Stimulated activated naive CD8-positive, alpha-beta T cell treated with anti-CD3 and anti-CD28 coated beads, Interleukin-15, Interleukin-2, amounts not matched to agents 100 U/mL and 50 U/mL, for 24 hours (primary cell): ENCODE measurements at places on chromosomes 4 and X.

GRCh38 chrX:84830836-84831235 is 172.8 kb upstream of the APOOL start:
- no peak for DNase-seq

GRCh38 chrX:142005532-142005931 is 101.8 kb downstream of the MAGEC1 start:
- DNase-seq = no peak

- no peak for DNase-seq
These were observed 539.6 kb upstream of the PRKX start for GRCh38 chrX:4253092-4253491.

- DNase-seq = no peak
These were observed 7.1 kb downstream of the NHSL2 start for GRCh38 chrX:71917621-71918343.

DNA sequence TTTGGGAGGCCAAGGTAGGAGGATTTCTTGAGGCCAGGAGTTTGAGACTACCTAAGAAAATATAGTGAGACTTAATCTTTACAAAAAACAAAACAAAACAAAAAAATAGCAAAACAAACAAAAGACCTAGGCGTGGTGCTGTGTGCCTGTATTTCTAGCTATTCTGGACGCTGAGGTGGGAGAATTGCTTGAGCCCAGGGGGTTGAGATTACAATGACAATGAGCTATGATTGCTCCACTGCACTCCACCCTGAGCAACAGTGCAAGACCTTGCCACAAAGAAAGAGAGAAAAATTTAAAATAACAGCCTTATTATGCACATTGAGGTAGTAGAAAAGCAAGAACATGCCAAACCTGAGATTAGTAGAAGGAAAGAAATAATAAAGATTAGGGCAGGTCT is 657.7 kb downstream of the PDHA2 start:
- DNase-seq = no peak

- DNase-seq = no peak
These were observed 15.3 kb downstream of the HOPX start for GRCh38 chr4:56665781-56666180.

DNA sequence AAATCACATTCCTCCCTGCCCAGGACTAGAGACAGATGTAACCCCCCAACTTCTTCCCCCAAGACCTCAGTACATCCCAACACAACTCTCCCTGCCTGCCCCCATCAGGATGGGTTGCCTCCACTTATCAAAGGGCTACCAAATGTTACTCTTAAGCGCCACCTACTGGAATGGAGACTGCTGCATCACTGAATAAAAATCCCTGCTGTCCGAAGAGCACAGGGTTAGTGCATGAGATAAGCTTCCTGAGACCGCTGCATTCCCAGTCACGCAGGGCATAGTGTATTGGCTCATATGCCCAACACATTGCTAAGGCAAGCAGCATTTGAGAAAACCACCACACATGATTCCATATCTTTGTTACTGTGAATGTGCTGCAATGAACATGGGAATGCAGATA is 544.5 kb downstream of the PPP4R3C start:
- no peak for DNase-seq

DNA sequence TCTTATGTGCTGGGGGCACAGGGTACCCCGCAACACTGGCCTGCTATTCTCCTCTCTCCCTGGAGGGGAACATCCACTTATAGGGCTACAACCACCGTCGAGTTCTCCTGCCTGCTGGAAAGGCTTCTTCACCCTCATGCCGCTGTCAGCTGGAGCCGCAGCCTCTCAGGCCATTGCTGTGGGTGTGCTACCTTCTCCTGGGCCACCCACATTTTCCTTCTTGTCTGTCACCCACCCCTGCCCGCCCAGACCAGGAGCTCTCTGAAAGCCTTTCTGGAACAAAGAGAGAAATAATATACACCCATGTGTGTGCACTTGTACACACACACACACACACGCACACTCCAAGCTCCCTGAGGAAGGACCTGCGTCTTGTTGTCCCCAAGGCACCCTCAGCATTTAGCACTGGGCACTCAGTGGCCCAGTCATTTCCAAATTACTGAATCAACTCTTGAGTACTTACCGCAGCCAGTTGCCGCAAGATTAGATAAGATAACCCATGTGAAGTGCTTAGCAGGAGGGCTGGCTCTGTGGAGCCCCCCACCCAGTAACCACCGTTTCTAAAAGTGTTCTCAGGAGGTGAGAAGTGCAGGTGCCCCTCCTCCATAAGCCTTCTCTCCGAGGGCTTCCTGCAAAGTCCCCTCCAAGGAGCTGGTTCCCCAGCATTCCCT is 50.2 kb downstream of the CPZ start:
- no peak for DNase-seq

GRCh38 chr4:181863856-181864255 is 379.3 kb upstream of the TENM3 start:
- DNase-seq = no peak

- no peak for DNase-seq
These were observed 15.3 kb upstream of the TASL start for GRCh38 chrX:30592831-30593230.
